ENCODE measurements at places on chromosomes 5 and 9.

GRCh38 chr5:89228355-89228754, 345.4 kb upstream of the MEF2C start:
- DNase-seq, result no peak

GRCh38 chr5:148776780-148777179, 49.6 kb upstream of the ADRB2 start:
- DNase-seq, result no peak

DNA sequence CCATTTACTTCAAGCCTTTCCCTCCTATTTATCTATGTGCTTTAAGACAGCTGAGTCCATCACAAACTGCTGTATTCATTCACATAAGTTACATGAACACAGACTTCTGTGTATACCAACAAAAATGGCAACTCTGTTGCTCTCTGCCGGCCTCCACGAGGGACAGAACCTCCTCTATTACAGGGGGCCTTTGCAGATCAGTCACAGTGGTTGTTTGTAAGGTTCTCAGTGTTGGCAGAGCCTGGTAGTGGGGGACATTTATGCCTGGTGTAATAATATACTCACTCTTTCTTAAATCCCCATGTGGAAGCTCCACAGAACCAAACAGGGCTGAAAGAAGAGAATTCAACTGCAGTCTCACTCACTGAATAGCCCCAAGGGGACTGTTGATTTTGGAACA, 76.5 kb downstream of the SLC1A1 start:
- DNase-seq, result no peak

- no peak for DNase-seq
Measured at GRCh38 chr9:126668058-126668457, 54.3 kb downstream of the LMX1B start.

GRCh38 chr9:115786321-115786720, 367.3 kb upstream of the PAPPA start:
- no peak for DNase-seq

DNA sequence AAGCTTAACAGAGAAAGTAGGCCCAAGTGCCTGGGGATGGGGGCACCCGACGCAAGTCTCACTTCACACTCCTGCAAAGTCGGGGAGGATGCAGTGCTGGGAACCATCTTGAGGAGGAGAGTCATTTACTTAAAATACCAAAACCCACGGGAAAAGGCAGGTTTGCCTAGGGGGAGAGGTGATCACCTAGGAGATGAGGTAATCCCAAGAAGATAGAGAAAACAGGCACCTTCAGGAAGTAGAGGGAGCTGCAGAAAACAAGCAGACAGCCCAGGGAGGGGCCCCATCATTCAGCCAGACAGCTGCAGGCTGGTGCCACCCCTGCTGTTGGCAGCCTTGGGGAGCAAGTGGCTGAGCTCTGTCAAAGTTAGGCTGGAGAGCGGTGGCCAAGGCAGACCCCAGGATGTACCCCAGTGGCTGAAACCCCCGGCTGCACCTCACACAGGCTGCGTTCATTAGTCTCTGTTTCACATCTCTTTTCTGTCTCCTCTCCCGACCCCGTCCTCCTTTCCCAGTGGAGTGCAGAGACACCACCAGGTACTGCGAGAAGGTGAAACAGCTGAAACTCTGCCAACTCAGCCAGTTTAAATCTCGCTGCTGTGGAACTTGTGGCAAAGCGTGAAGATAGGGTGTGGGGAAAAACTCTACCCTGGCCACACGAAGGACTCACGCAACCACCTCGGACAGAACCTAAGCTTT, 124.9 kb downstream of the SAXO1 start:
- DNase-seq, result no peak

DNA sequence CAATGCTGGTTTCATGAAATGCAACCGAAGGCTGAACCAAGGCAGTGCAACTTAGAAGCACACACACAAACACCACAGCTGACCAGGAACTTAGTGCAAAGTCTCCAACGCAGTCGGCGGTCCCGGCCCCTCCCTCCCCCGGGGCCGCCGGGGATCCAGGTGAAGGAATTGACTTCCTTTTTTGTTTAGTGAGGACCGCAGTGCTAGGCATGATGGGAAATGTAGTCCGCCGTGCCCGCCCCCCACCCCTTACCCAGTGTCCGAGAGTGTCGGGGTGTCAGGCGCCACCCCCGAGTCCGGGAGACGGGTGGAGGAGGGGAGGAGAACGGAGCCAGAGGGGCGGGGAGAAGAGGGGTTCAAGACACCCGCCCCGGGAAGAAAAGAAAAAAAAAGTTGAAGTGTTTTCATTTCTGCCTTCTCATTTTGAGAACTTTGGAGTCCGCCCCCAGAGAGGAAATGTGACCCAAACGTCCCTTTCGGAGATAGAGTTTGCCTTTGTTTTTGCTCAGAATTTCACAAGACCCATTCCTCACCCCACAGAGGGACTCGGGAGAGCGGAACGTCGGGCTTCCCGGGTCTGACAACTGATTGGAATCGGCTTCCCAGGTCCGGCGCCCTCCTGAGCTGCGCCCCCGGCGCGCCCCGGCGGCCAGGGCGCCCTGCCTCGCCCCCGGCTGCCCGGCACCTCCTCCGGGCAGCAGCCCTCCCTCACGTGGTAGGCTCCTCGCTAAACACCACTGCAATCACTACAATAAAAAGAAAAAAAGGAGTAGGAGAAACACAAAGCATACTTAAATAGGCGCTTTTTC, 2.0 kb downstream of the IER5L start:
- DNase-seq, result no peak

DNA sequence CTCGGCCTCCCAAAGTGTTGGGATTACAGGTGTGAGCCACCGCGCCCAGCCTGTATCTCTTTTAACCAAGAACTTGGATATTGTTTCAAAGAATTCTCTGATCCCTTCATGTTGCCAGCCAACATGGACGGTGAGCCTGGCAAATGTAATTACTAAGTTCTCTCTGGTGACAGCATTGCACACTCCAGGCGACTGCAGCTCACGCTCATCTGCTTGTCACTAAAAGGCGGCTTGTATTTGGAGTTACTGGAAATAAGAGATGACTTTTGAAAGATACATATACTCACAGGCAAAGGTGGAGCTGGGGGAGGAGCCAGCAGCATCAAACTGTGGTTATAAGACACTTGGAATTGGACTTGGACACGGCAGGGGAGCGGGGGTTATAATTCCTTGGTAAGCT, 172.3 kb downstream of the SLIT3 start:
- DNase-seq, result no peak

GRCh38 chr5:176384991-176385390, 3.4 kb downstream of the NOP16 start:
- DNase-seq, result no peak

DNA sequence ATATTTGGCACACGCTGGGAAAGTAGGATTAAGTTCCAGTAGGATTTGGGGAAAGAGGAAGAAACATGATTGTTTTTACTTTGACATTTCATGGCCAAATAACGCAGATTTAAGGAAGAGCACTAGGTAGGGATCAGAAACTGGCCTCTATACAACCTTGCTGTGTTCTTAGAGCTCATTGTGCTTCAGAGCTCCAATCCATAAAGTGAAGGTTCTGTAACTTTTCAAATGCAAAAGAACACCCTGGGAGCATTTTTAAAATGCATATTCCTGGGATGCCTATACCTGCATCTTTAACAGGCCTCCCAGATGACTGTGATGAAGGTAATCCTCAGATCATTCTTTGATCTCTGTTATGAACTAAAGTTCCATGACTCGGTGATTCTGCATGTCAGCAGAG, 77.1 kb downstream of the YIPF5 start:
- no peak for DNase-seq

DNA sequence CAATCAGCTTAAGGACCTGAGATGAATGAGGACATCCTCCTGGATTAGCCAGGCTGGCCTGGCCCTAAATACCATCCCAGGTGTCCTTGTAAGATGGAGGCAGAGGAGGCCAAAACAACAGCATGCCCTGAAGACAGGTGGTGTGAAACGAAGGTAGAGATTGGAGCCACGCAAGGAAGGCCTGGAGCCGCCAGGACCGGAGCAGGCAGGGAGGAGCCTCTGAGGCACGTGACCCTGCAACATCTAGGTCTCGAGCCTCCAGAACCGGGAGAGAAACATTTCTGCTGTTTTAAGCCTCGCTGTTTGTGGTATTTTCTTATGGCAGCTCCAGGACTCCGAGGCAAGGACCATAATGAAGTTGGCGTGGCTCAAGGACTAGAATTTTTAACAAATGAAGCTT, 9.7 kb upstream of the COL5A1 start:
- no peak for DNase-seq

DNA sequence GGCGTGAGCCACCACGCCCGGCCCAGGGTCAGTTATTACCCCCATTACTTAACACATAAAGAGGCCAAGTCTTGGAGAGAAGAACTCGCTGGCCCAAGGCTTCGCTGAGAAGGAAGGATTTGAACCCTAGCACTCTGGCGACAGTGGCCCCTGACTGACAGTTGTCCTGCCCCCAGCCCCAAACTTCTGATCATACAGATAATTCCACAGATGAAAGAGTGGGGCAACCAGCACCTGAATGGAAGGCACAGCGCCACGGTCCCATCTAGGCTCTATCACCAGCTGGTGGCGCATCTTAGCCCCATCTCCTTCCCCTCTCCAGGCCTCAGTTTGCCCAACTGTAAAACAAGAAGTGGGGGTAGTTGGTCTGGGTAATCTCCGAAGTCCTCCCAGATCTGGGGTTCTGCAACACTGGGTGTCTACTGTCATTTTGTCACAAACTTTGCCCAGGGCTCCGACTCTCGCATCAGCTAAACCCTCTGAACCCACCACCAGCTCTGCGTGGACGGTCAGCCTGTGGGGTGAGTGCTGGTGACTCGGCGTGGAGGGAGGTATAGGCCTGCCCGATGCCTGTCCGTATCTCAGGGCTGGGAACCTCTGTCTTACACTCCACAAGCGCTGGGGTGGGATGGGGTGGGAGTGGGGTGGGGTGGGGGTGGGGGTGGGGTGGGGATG, 209.3 kb downstream of the C9orf50 start:
- DNase-seq, result no peak

GRCh38 chr5:7246287-7246686, 149.7 kb upstream of the ADCY2 start:
- no peak for DNase-seq

DNA sequence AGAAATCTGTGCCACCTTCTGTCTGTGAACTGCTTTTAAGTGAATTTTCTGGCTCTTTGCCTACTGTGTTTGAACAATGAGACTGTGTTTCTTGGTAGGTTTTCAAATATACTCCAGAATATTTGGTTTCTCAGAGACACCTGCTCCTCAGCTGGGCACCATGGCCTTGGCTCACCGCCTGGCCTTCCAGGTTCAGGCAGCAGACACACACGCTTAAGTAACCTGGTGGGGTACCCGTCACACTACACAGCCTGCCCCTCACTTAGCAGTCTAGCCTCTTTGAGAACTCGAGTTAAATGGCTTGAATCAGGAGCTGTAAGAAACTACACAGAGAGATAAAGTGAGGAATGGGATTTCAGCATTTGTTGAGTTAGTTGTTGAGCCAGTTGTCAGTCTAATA, 530.5 kb downstream of the MTRR start:
- no peak for DNase-seq

DNA sequence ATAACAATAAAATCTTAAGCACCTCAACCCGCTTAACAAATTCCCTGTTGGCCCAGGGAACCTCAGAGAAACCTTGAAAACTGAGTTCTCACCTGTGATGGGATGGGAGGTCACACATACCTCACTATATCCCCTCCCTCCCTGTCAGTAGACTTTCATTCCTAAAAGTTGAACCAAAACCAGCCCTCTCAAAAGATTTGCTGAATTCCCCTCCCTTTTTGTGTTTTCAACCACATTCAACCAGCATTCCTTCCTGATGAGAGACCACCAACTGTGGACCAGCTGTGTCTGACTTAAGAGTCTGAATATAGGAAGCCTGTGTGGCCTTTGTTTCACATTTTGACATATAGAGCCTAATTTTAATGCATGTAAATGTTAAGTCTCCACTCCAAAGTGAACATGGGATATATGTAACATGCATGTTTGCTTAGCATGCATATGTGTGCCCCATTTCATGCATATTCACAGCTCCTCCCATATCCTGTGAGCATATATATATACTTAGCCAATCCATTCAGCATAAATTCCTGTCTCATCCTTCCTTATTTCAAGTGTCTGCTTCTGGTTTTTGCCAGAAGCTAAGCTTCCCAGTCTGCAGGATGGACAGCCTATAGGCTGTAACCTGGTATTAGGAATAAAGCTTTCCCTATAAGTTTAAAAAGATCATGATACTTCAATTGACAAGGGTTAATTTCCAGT, 604.6 kb downstream of the PTPRD start:
- no peak for DNase-seq

DNA sequence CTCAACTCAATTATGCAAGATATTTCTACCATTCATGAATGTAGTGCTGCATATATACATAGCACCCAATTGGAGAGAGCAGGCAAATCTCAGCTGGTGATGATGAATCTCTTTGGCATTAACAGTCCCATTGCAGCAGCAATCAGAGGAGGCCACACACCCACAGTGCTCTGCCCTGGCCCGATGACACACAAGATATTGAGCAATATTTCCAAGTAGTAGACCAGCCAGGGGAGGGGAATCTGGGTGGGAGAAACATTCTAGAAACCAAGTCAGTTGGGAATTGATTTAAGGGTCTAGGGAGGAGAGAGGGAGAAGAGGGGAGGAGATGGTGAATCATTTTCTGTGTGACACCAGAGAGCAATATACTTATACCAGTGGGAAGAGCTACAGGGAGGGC, 14.9 kb upstream of the C5orf63 start:
- DNase-seq, result no peak

GRCh38 chr5:32299059-32299677, 13.6 kb downstream of the MTMR12 start:
- DNase-seq, result no peak

- no peak for DNase-seq
Measured at GRCh38 chr9:18423791-18424531, 50.0 kb upstream of the ADAMTSL1 start.

- DNase-seq, result no peak
Measured at GRCh38 chr5:146947181-146947941, 68.8 kb upstream of the PPP2R2B start.

GRCh38 chr5:88952996-88953643, 70.1 kb upstream of the MEF2C start:
- DNase-seq, result no peak

DNA sequence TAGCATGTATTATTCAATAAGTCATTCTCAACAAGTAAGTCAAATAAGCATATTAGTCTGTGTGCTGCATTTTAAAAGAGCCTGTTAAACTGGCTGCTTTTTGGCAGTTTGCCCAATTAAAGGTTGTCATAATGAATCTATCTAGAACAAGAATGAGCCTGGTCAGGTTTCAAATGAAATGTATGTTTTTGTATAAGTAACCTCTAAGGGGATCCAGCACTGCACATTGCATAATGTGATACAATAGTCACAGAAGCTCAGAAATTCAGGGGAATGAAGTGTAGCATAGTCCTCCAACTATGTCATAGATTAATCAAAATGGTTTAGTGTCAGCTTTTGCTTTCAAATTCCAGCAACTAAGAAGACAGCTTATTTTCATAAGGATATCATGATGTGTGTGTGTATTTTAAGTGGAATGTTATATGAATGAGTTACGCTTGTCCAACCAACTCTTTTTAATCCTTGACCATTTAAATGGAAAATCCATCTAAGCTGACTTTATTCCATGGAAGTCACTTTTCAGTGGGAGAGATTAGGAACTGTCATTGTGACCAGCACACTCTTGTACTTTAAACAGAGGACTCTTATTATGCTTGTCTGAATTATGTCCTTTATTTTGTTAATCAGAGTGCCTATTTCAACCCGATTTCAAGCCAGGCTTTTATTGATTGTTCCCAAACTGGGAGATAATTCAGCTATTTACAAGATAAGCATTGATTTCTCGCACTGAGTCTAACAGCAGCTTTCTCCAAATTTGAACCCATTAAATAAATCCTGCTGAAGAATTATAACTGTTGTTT, 283.9 kb upstream of the ADAMTSL1 start:
- DNase-seq, result no peak

Data from stimulated activated CD8-positive, alpha-beta memory T cell treated with anti-CD3 and anti-CD28 coated beads, Interleukin-4, amount 100 ng/mL, for 1 hour (primary cell).